NCI-H1417 treated with DMSO at 0.1 percent for 48 hours (cell line): ENCODE measurements at places on chromosomes 3 and 15.

DNA sequence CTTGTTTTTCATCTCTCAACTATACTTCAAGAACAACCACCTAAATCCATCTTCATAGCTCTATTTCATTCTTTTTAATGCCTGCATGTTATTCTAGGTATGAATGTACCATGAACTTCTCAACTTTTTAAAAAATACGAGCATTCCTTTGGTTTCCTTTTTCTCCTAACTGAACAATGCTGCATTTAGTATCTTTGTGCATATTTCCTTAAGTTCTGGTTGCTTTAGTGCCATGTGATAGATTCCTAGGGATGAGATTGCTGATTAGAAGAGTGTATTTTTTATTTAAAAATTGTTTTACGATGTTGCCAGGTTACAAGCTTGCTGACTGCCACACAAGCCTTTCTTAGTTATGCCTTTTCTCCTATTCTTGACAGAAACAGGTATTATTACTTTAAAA lies 34.7 kb downstream of the PEX5L start:
- DNase-seq = no peak

- no peak for DNase-seq
Measured at GRCh38 chr15:63318344-63318743, 40.9 kb downstream of the APH1B start.

- DNase-seq = no peak
Measured at GRCh38 chr3:44326019-44326418, 12.5 kb upstream of the TCAIM start.

DNA sequence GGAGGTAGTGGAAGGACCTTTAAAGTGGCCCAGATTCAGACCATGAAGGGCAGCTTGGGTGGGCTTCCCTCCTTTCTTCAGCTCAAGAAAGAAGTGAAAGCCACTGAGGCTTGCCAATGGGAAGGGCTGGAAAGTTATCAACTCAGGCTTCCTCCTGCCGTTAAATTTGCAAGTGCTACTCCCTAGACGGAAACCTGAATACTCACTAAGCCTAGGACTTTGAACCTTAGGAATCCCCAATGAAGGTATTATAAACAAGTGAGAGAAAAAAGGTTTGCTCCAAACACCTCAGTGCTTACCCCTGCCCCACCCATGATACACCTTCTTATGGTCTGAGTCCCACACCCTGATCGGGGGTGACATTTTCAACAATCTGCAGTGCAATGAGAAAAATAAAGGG lies 396.4 kb downstream of the SHQ1 start:
- DNase-seq = no peak

GRCh38 chr15:81011593-81011992 lies 10.9 kb downstream of the TLNRD1 start:
- DNase-seq = no peak

DNA sequence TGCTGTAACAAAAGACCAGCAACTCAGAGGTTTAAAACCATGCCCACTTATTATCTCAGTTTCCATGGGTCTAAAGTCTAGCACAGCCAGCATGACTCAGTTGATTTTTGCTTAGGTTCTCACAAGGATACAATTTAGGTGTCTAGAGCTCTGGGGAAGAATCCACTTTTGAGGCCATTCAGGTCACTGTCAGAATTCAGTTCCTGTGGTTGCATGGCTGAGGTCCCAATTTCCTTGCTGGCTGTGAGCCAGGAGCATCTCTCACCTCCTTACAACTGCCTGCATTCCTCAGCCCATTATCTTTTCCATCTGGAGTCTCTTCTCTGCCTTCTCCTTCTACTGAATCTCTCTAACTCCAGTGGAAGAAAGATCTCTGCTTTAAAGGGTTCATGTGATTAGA lies 240.5 kb upstream of the CFAP20DC start:
- DNase-seq = no peak

DNA sequence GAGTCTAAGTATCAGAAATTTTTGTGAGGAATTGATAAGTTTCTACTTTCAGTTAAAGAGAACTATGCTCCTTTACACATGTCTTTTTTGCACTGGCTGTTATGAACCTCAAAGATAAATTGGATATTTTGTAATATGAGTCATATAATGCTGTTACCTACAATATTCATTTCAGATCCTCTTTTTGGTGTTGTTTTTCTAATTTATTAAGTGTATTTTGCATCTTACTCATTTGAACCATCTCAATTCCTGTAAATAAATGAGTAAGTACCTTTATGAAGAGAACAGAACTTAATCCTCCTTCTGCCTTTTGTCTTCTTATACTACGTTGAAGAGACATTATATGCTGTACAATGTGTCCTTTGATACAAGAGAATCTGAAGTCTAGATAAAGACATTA lies 74.4 kb downstream of the ZIC1 start:
- no peak for DNase-seq

DNA sequence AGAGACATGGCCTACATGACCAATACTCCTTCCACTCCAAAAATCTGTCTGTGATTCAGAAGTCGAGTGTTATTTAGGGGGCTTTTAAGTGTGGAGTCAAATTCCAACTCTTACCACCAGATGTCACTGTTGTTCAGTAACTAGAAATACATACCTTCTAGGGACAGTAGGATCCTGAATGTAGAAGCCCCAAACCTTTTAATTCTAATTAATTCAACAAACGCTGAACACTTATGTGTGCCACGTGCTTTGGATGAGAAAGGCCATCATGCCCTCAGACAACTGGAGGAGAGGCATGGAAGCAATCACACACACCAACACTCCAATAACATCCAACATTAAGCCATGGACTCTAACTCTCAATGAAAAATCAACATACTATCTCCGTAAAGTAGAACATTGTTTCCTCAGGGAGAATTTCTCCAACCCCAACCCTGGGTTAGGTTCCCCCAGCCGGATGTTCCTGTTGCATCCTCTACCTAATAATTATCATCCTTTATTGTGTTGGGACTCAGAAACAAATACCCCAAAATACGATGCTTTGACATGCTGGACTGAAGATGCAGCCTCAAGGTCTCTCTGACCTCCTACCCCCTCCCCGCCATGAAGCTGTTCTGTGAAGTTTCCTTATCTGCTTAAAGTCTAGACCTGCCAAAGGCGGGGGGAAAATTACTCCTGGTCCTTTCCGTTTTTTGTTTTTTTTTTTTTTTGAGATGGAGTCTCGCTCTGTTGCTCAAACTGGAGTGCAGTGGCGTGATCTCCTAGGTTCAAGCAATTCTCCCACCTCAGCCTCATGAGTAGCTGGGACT lies 8.0 kb upstream of the CCDC13 start:
- no peak for DNase-seq

- no peak for DNase-seq
Measured at GRCh38 chr3:56938530-56938929, 121.9 kb upstream of the SPATA12 start.

DNA sequence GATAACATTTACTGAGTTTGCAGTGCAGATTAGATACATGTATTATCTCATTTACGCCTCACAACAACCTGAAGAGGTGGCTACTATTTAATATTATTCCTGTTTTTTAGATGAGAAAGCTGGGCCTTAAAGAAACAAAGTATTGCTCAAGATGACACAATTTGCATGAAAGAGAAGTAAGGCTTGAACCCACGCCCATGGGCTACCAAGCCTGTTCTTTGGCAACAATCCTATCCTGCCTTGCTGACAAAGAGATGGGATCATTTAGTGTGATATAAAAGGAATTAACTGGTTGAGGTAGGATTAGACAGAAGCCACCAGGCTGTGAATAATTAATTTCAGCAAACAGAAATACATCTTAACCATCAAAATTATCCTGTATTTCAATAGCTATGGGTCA lies 9.2 kb upstream of the LDHAL6B start:
- no peak for DNase-seq
